ENCODE measurements at places on chromosomes 6 and 20.

DNA sequence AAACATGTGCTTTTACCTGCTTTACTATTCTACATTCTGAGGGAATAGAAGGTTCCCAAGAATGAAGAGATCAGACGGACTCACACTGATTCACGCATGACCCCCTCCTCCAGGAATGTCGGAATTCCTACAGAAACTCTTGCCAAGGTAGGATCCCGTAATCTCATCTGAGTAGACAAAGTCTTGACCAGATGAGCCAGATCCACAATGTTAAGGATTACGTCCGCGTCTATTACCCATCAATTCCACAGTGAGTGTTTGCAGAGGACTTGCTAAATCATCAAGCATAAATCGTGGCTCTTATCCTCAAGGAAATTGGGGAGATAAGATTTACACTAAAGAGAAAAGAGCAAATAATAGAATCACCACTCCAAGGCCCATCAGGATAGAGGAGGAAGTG, 245.9 kb upstream of the FOXQ1 start:
- H3K27ac ChIP-seq, result no peak overlapping the region
- H3K27me3 ChIP-seq, result no peaks in the 10 kb centered on the region
- DNase-seq, result no peak
- no peaks in the 10 kb centered on the region for H3K4me1 ChIP-seq

GRCh38 chr20:58708246-58708931, 15.8 kb downstream of the NPEPL1 start:
- no peak overlapping the region for H3K27ac ChIP-seq
- no peak for DNase-seq
- H3K4me1 ChIP-seq, result no peaks in the 10 kb centered on the region

GRCh38 chr6:46584586-46584985, 68.0 kb downstream of the CYP39A1 start:
- H3K27ac ChIP-seq, result no peak overlapping the region
- H3K27me3 ChIP-seq, result no peaks in the 10 kb centered on the region
- peaks cover 23% of the 10 kb centered on the region for H3K4me1 ChIP-seq
- no peak for DNase-seq

DNA sequence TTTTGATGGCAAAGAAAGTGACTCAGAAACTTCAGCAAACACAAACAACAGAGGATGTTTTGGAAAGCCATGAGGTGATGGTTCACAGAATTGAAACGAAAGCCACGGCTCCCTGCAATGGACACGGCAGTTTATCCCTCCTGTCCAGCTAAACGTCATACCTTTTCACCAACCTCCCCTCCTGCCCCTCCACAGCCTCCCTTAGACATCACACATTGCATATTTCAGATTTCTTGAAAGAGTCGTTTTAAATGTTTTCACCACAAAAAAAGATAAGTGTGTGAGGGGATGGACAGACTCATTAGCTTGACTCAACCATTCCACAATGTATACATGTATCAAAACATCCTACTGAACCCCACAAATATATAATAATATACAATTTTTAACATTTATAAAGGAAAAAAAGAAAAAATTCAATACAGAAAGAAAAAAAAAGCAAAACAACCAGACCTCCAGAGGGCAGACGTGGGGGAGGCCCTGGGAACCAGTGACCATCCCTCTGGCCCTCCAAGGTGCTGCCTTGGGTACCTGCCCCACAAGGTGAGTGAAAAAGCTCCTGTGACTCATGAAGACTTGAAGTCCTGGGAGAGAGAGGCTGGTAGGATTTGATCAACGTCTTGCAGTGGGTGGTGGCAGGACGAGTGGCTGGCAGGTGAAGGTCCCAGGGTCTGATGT, 117.2 kb upstream of the THBS2 start:
- no peak for DNase-seq
- no peak overlapping the region for H3K4me3 ChIP-seq
- H3K4me1 ChIP-seq, result no peaks in the 10 kb centered on the region
- H3K27me3 ChIP-seq, result no peaks in the 10 kb centered on the region

- no peak for DNase-seq
- H3K36me3 ChIP-seq, result no peaks in the 10 kb centered on the region
- H3K27me3 ChIP-seq, result no peaks in the 10 kb centered on the region
- H3K27ac ChIP-seq, result no peak overlapping the region
- no peak overlapping the region for H3K4me3 ChIP-seq
These were observed 57.7 kb downstream of the PDE10A start for GRCh38 chr6:165605182-165605875.

- no peaks in the 10 kb centered on the region for H3K4me1 ChIP-seq
- no peak overlapping the region for H3K27ac ChIP-seq
- no peaks in the 10 kb centered on the region for H3K36me3 ChIP-seq
- no peak overlapping the region for H3K4me3 ChIP-seq
These were observed 60.1 kb downstream of the PRND start for GRCh38 chr20:4781637-4782377.

DNA sequence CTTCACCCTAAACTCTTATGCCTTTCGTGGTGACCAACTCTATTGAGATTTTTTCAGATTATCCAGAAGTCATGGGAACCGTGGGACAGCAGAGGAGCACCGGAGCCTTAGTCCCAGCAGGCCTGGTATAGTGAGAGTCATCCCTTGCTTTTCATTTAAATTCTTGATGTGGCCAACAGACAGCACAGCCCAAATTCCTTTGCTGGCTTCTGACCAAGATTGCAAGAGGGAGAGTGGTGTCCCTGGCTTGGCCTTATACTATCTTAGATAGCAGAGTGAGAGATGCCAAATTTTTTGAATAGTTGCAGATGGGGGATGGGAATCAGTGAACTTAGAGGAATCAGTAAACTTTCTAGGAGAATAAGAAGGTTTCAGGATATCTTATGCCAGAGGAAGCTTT, 7.8 kb downstream of the STX11 start:
- H3K27ac ChIP-seq, result peak overlapping the region; percentile 32
- no peak overlapping the region for H3K4me3 ChIP-seq
- H3K27me3 ChIP-seq, result no peaks in the 10 kb centered on the region
- peaks cover 13% of the 10 kb centered on the region for H3K4me1 ChIP-seq

GRCh38 chr20:32333988-32334885, 23.9 kb upstream of the ASXL1 start:
- H3K27me3 ChIP-seq, result no peaks in the 10 kb centered on the region
- H3K27ac ChIP-seq, result peak overlapping the region; percentile 52
- H3K36me3 ChIP-seq, result peaks cover 2% of the 10 kb centered on the region
- DNase-seq, result peak; percentile 15
- no peaks in the 10 kb centered on the region for H3K4me1 ChIP-seq

- no peaks in the 10 kb centered on the region for H3K4me1 ChIP-seq
- no peak for DNase-seq
- H3K36me3 ChIP-seq, result peaks cover 92% of the 10 kb centered on the region
These were observed 27.0 kb downstream of the EDEM2 start for GRCh38 chr20:35120012-35120701.

DNA sequence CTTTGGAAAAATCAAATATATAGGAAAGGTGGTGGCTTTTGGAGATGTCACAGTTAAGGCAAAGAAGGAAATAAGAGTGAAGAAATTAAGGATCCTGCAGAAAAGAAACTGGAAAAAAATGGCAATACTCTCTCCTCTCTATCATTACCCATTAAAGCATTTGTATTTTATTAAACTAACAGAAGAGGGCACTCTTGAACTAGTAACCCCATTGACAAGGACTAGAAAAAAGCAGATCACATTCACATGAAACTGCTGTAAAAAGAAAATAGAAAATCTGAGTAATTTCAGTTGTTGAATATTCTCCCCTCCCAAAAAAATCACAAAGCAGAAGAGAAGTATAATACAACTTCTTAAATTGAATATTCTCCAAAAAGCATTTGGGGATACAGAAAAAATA, 104.1 kb upstream of the SLC35B3 start:
- no peaks in the 10 kb centered on the region for H3K27me3 ChIP-seq
- no peak for DNase-seq
- H3K4me1 ChIP-seq, result no peaks in the 10 kb centered on the region
- H3K27ac ChIP-seq, result no peak overlapping the region
- no peaks in the 10 kb centered on the region for H3K36me3 ChIP-seq
- no peak overlapping the region for H3K4me3 ChIP-seq

DNA sequence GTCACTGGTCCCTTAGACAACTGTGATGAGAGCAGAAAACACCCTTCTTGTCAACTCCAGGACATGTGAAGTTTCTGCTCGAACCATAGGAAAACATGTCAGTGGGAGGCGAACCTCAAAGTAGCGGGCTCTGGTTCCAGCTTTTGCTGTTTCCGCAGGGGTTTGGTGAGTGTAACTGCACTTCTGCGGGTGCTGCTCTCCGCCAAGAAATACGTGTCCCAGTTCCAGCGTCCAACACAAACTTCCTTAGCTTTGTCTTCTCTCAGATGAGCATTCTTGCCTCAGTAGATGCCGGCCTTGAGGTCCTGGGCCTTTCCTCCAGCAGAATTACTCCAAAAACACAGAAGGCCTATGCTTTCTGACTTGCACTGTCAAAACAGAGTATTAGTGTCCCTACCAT, 156.3 kb downstream of the FNDC1 start:
- no peaks in the 10 kb centered on the region for H3K36me3 ChIP-seq
- H3K27ac ChIP-seq, result no peak overlapping the region
- no peaks in the 10 kb centered on the region for H3K27me3 ChIP-seq
- no peak overlapping the region for H3K4me3 ChIP-seq

DNA sequence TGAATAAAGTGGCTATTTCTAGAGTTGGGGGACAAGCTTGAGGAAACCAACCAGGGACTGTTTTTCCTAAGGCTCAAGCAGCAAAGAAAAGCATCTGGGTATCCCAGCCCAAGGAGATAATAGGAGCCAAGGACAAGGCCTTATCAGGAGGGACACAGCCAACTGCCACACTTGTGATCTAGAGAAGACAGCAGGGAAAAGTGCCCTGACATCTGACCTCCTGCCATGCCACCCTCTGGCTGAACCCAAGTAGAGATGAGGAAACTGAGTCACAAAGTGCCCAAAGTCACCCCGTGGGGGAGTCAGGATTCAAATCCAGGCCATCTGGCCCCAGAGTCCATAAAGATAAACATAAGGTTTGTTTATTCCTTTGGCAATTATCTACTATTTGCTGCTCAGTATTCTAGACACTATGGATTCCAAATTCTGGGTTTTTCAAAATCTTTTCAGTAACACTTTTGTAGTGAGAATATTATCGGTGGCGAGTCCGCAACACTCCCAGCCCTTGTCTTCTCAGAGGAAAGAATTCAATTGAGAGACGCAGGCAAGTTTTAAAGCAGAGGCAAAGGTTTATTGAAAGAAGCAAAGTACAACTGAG, 3.5 kb upstream of the LBP start:
- peaks cover 26% of the 10 kb centered on the region for H3K4me1 ChIP-seq
- DNase-seq, result no peak
- H3K4me3 ChIP-seq, result no peak overlapping the region
- no peaks in the 10 kb centered on the region for H3K36me3 ChIP-seq

- no peaks in the 10 kb centered on the region for H3K27me3 ChIP-seq
- no peak overlapping the region for H3K27ac ChIP-seq
- no peak for DNase-seq
- no peak overlapping the region for H3K4me3 ChIP-seq
- no peaks in the 10 kb centered on the region for H3K36me3 ChIP-seq
These were observed 141.6 kb upstream of the EYA4 start for GRCh38 chr6:133099573-133099972.

DNA sequence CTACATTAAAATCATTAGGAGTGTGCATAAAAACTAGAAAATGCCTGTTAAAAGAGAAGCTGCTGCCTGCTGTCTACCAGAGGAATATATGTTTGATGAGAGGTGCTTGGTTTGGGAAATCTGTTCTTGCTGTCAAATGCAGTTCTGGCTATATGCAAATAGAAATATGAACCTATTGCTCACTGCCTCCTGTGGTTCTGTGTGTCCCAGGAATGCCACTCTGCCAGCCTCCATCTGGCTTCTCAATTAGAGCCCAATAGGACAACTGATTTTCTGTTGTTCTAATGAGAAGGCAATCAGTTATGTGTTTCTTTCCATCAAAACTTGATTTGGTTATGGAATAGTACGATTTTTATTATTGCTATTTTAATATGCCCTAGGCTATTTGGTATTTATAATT, 759.7 kb downstream of the HDGFL1 start:
- DNase-seq, result no peak
- no peaks in the 10 kb centered on the region for H3K4me1 ChIP-seq
- no peaks in the 10 kb centered on the region for H3K36me3 ChIP-seq
- H3K4me3 ChIP-seq, result no peak overlapping the region

DNA sequence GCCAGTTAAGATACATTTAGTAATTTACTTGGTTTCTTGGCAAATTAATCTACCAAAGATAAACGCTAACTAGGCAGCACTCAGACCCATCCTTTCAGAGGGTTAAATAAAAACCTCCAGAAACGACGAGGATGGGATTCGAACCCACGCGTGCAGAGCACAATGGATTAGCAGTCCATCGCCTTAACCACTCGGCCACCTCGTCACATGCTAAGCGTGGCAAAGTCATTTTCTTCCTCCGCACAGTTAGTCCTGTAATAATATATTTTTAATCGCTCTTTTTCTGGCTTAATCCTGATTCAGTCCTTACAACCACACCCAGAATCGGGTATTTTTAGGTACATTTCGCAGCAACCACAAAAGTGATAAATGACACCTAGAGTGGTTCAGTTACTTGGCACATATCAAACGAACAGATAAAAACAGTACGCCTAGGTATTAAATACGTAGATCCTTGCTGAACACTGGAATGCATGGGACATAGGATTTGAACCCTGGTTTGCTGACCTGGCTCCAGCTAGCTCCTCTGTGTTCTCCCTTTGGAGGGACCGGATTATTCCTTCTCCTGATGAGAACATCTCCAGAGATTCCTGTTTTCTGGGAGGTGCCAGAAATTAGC, 71.6 kb downstream of the GPX5 start:
- no peak for DNase-seq
- no peak overlapping the region for H3K4me3 ChIP-seq
- H3K27ac ChIP-seq, result no peak overlapping the region
- no peaks in the 10 kb centered on the region for H3K27me3 ChIP-seq
- no peaks in the 10 kb centered on the region for H3K4me1 ChIP-seq

DNA sequence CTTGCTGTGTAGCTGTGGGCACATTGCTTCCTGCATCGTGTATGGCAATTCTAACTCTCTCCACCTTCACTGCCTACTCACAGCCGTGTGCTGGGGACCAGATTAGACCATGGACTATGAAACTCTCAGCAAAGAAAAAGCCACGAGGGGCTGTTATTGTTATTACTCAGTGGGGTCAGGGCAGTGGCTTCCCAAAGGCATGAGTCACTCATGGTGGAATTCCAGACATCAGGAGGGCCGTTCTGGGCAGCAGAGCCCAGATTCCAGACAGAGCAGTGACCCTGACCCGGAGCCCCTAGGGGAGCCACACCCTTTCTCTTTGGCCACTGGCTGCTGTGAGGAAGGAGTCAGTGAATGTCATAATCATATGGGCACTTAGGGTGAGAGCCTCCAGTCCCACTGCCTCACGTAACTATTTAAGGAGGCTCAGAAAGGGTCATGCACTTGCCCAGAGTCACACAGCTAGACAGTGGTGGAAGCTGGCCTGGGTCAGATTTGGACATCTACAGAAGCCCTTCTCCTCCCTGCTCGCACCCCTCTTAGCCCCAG, 22.2 kb upstream of the CCN5 start:
- no peaks in the 10 kb centered on the region for H3K27me3 ChIP-seq
- peak; percentile 72 for DNase-seq
- H3K4me3 ChIP-seq, result no peak overlapping the region
- no peaks in the 10 kb centered on the region for H3K36me3 ChIP-seq
- peak overlapping the region; percentile 62 for H3K27ac ChIP-seq
